ENCODE measurements at places on chromosomes 2 and 18.

DNA sequence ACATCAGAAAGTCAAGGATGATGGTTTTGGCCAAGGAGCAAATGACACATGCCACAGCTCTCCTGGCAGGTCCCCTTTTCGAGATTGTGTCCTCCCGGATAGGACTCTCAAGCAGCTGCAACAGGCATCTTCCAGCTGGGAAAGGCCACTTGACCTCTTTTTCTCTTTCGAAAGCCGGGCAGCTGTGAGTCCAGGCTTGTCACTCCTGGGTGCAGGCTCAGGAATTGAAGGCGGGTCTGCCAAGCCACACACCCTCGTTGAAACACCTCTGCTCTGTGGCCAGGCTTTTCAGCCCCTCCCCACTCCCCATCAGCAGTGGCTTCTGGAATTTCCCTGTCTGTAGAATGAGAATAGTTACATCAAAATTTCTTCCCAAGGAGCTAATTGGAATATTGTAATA is 98.0 kb downstream of the CCDC138 start:
- no peak for DNase-seq

DNA sequence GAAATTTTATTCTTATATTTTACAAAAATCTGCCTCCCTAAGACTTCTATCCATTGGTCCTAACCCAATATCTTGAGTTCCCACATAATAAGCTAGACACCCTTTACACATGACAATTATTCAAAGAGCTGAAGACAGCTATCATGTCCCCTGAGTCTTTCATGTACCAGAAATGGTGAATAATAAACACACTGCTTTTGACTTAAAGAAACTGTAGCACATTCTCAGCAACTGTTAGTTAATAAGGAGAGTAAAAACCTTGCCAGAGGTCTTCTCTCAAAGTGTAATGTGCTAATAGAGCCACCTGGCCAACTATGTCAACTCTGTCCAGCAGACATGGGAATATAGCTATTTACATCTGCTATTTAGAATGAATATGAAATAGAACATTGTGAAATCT is 109.7 kb upstream of the ARL5A start:
- no peak for DNase-seq

DNA sequence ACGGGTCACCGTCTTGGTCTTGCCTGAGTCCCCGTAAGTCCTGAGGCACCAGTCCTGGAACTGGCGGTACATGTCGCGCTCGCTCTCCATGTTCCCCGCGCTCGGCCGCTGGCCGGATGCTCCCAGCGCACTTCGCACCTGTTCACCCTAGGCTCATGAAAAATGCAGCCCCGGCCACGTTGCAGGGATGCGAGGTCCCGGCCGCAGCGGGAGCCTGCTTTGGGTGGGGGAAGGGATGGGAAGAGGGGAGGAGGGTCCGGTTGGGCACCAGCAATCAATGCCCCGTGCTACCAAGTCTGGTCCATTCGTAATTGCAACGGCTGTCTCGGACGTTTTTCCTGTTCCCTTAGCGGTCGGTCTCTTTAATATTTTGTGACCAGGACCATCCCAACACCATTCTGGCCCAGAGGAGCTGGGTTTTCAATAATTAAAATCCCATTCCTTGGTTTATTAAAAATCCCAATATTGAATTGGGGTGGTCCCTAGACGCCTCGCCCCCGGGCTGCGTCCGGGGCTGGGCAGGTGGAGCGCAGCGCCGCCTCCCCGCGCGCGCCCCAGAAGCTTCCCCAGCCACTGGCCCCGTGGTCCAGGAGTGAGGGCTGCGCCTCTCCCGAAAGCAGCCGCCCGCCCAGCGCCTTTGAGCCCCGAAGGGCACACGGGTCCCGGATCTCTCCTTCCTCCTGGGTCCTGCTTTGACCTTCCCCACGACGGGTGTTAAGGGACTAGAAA is 1.4 kb downstream of the NOL4 start:
- DNase-seq = no peak

- no peak for DNase-seq
These were observed 24.2 kb downstream of the RHBDD1 start for GRCh38 chr2:226860087-226860486.

GRCh38 chr2:21256006-21256405 is 132.2 kb downstream of the TDRD15 start:
- no peak for DNase-seq

DNA sequence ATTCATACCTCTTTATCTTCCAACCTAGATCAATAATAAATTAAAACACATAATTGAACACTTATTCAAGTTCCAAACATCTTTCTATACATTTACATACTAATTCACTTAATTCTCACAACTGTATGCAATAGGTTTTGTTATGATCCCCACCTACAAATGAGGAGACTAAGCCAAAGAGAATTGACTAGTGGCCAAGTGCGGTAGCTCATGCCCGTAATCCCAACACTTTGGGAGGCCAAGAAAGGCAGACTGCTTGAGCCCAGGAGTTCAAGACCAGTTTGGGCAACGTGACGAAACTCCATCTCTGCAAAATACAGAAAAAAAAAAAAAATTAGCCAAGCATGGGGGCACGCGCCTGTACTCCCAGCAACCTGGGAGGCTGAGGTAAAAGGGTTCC is 36.8 kb downstream of the KCNG3 start:
- DNase-seq = no peak
